Stimulated activated CD4-positive, alpha-beta T cell treated with anti-CD3 and anti-CD28 coated beads, Interleukin-1b, Interleukin-23, amount 100 ng/mL, for 24 hours (primary cell): ENCODE measurements at places on chromosomes 12 and 14.

- no peak for DNase-seq
Measured at GRCh38 chr14:61866932-61867920, 105.0 kb downstream of the SNAPC1 start.

- DNase-seq, result no peak
Measured at GRCh38 chr12:115620816-115621215, 656.7 kb downstream of the MED13L start.

GRCh38 chr12:113552760-113553159 lies 81.1 kb upstream of the LHX5 start:
- DNase-seq, result no peak

- DNase-seq, result no peak
Measured at GRCh38 chr14:96077983-96078624, 38.9 kb downstream of the C14orf132 start.

- DNase-seq, result no peak
Measured at GRCh38 chr12:28456934-28457710, 266.9 kb downstream of the CCDC91 start.

- no peak for DNase-seq
Measured at GRCh38 chr12:75773377-75773776, 258.2 kb downstream of the PHLDA1 start.

DNA sequence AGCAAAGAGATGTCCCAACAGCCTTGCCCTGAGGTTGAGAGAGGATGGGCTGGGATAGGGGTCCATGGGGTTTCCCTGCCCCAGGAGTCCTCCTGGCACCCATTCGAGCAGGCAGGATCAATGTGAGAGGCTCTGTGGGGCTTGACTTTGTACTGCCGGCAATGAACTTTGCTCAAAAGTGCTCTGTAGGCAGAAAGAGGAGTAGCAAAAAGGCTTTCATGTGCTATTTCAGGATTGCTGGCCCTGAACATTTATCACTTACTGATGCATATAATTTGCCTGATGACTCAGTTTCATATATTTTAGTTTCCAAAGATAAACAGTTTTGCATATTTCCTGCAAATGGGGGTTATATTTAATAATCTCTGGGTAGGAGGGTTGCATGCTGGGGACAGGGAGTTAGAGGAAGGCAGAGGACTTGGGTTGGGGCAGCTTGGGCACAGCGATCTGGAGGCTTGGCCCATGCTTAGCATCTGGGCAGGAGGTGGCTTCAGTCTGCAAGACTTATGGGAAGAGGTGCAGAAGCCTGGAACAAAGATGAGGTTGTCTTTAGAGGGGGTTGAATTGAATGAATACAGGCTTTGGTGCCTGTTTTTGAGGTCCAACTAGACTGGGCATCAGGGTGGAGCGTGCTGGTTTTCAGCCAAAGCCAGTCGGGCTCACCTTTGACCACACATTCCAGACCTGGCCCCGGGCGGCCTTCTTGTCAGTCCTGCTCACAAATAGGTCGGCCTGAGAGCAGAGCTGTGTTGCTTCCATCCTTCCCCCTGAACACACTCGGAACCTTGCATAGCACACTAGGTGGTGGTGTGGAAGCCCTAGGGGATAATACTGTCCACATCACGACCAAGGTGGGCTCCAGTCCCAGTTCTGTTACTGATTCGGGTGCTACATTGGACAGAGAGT lies 101.4 kb downstream of the PAPOLA start:
- DNase-seq, result no peak

GRCh38 chr14:61479746-61480502 lies 158.5 kb downstream of the PRKCH start:
- DNase-seq, result no peak

- no peak for DNase-seq
Measured at GRCh38 chr12:91017043-91017442, 12.3 kb upstream of the EPYC start.

GRCh38 chr12:68100241-68100640 lies 59.3 kb downstream of the IFNG start:
- no peak for DNase-seq

DNA sequence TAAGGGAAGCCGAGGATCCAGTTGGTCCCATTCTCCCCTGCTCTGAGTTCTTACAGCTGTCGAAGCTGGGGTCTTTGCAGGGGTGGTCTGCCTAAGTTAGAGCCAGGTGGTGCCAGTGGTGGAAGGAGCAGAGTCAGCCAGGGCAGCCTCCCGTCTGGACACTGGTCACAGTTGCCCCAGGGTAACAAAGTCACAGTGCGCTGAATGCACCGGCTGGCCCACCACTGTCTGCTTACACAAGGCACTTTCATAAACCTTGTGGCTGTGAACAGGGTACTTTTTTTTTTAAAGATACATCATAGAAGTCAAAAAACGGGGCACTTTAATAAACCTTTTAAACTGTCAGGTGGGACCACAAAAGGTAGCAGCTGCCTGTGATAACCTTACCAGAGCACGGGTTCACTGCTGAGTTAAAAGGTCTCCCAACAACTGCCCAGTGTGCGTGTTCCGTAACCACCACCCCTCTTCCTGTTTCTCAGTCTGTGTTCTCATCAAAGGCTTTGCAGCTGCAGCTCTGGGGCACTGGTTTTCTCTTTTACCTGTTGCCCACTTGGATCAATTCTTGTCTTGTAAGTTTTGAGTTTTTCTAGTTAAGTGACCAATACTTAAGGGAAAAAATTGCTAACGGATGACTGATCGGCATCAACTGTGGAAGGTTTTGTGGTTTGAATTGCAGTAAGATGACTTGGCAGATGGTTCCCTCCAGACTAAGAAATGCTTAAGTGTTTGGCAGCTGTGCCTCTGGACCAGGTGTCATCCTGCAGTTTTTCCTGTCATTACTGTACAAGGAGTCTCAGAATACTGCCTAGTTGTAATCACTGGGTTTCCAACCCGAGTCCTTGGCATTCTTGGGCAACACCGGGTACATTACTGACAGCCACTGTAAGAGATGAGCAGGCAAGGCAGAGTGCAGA lies 55.9 kb downstream of the DYNC1H1 start:
- DNase-seq, result peak; percentile 5

DNA sequence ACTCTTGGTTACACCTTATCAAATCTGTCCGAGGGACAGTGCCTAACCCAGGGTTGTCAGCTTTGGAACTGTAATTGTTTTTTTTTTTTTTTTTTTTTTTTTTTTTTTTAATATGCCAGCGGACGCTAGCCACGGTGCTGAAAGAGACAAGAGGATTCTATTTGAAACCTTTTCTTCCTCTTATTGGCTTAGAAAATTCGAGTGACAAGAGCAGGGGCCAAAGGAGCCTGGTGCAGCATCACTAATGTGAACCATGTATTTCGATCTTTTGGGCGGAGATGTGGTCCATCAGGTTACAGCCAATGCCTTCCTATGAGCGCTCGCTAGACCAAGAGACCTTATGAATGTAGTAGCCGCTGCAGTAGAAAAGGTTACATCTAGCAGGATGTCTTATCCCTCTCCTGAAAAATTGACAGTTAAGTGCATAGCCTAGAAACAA lies 922 bp downstream of the PTPRR start:
- DNase-seq, result no peak

GRCh38 chr12:92132288-92132687 lies 13.4 kb downstream of the BTG1 start:
- no peak for DNase-seq

- DNase-seq, result no peak
Measured at GRCh38 chr12:56601503-56601902, 28.6 kb downstream of the BAZ2A start.
